ENCODE measurements at places on chromosomes 7 and 10.
A peak's percentile ranks its signal among the peaks of the same experiment; 100 is the strongest.

DNA sequence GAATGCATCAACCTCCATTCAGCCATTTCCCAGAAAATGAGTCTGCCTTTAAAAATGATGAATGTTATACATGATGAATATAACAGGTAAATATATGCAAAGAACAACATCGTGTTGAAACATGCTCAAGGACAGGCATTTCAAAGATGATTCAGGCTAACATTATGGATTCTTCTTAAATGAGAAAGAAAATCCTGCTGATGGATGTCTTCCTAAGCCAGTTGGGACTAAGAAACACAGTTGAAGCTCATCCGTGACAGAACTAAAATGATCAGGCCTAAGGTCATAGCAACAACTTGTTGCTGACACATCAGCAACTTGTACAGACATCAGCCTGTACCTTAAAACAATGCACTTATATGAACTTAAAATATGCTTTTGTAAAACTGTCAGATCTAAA, 267.9 kb downstream of the MAGI2 start:
- DNase-seq = no peak

DNA sequence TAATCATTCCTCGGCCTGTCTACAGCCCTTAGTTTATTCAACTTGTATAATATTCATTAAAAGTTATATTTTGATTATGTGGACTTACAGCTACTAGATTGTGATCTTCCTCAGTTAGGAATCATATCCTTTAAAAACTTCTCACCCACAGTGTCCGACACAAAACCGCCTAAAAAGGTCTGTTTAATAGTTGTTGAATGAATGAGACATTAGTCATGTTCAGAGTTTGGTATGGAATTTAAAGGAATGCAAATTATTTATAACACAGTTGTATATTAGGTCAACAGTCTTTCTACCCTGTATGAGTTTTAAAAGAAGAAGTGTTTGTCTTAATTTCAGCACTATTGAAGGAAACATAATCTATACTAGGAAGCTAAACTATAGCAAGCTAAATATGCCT, 390.0 kb downstream of the ARL4A start:
- DNase-seq = no peak

DNA sequence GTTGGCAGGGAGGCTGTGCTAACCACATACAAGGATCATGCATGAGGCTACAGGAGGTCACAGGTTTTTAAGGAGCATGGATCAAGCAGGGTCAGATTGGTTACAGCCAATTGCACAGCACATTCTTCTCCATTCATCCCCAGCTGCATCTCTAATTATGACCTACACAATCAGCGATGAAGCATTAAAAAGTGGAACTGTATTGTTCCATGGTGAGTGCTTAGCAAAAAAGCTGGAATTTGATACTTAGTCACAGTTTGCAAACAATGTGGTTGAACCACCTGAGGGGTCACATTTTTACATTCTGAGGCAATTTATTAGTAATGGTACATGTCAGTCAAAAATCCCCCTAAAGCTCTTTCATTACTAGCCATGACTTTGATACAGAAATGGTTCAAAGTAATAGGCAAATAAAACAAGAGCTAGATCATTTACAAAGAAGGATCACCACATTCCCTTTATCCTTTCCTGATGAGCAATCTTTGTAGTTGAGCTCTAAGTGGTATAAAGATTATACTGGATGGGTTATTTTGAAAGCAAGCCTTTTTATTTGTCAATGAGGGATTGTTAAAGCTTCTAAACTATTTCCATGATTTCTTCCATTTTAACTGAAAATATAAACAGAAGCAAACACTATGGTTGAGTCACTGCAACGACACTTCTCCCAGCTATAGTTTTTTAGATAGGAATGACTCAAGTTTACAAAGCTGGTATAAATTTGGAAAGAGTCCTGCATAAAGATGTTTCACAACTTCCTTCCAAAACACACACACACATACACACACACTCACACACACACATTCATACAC, 217.8 kb upstream of the SEMA3A start:
- no peak for DNase-seq

DNA sequence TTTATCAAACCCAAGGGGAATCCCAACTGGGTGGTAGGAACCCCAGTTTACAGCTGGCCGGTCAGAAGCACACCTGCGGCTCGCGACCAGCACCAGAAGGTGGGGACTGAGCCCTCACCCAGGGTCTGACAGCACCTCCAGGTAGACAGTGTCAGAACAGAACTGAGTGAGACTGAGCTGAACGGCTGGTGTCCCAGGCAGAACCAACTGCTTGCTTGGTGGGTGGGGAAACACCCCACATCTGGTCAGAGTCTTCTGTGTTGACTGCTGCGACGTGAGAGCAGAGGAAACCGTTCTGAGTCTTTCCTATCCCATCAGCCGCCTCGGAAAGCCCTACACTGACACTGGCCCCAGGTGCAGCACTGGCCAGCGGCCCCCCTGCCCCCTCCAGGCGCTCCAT, 160.7 kb downstream of the MAD1L1 start:
- DNase-seq = no peak

DNA sequence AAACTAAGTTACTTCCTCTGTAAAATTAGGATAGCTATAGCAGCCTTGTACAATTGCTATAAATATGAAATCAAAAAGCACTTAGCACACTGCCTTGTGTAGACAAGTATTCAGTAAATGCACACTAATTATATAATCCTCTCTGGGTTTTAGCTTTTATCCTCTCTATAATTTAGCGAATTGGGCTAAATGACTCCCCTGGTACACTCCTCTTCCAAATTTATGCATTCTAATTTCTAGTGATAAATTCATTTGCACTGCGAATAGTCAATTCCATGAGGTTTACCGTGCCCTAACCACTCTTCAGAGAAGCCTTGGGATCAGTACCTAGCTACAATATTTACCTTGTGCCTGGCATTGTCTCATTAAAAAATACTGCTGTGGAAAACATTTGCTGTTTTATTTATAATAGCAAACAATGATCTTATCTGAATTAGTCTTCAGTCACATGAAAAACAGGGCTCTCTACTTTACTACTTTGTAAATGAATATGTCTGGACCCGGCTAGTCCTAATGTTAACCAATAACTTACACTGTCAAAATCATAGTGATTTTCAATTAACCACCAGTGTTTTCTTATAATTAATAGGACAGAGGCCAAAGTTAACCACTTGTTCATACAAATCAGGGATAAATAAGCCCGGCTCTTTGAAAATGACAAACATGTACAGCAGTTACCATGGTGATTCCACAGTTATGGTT, 577.9 kb downstream of the IPMK start:
- DNase-seq = no peak

- DNase-seq = no peak
Observed at GRCh38 chr7:131424219-131424822, 96.6 kb downstream of the MKLN1 start.

- no peak for DNase-seq
Observed at GRCh38 chr10:86594535-86594934, 59.8 kb upstream of the OPN4 start.

- peak; percentile 82 for DNase-seq
Observed at GRCh38 chr7:69800495-69800894, 202.2 kb downstream of the AUTS2 start.

DNA sequence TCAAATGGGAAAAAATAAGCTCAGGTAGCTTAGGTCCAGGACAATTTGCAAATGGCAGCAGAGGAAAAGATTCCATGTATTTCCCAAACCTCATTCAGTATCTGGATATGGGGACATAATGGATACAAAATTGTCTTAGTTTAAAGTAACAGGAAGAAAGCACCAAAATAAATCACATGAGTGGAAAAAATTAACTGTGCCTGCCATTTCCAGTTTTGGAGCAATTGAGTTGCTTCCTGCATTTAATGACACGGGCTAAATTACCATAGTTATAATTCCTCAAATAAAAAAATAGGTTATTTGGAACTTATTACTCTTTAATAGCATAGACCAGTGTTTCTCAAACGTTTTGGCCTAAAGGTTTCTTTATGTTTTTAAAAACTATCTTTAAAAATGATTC, 6.3 kb upstream of the STAMBPL1 start:
- DNase-seq = no peak

- DNase-seq = no peak
Observed at GRCh38 chr10:44334621-44335184, 50.2 kb downstream of the CXCL12 start.

- no peak for DNase-seq
Observed at GRCh38 chr10:133173860-133174640, 14.0 kb downstream of the KNDC1 start.

GRCh38 chr10:79387466-79387973, 40.3 kb downstream of the PPIF start:
- DNase-seq = peak; percentile 39

- peak; percentile 30 for DNase-seq
Observed at GRCh38 chr10:11415095-11415494, 196.4 kb downstream of the USP6NL start.

- no peak for DNase-seq
Observed at GRCh38 chr7:6360841-6361240, 86.9 kb downstream of the DAGLB start.

- DNase-seq = no peak
Observed at GRCh38 chr7:99380823-99381663, 6.5 kb downstream of the ARPC1B start.

DNA sequence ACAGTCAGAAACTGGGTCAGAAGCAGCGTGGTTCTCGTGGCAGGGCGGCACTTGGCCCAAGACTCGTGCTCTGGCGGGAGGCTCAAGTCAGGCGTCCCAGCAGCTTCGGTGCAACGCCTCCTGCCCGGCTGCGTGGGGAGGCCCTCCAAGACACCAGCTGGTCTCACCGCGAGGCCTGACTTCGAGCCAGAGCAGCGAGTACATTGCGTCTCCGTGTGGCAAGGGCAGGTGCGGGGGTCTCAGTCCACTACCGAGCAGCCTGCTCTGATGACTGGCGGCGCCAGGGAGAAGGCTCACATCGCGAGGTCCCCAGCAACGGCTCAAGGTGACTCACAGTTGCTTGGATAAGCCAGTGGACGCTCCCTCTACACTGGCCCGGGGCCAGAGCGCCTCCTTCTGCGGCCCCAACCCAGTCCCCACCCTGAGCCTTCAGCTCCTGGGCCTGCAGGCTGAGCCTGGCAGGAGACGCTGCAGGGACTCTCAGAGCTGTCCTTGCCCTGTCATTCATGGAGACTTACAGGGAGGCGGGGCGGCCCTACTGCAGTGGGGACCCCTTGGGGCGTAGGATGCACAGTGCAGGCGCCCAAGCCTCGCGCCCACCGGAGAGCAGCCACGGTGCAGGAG, 41.9 kb upstream of the PRKAR1B start:
- peak; percentile 69 for DNase-seq

GRCh38 chr10:8044331-8044907, 10.1 kb upstream of the GATA3 start:
- DNase-seq = peak; percentile 66

DNA sequence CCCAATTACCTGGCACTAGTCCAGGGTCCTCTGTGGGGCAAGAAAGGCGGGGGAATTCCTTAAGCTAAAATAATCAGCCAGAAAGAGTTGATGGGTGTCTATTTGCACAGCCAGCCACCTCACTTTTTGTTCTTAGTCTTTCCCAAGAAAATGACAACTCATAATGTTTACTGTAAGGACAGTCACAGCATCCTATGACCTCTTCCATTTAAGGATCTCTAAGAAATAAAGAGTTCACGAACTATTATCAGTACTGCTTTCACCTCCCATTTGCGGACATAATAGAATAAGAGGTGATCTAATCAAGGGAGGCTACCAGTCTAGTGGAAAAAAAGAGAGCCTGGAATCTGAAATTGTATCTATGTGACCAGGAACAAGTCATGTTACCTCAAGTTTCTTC, 72.4 kb upstream of the LRRC17 start:
- no peak for DNase-seq

DNA sequence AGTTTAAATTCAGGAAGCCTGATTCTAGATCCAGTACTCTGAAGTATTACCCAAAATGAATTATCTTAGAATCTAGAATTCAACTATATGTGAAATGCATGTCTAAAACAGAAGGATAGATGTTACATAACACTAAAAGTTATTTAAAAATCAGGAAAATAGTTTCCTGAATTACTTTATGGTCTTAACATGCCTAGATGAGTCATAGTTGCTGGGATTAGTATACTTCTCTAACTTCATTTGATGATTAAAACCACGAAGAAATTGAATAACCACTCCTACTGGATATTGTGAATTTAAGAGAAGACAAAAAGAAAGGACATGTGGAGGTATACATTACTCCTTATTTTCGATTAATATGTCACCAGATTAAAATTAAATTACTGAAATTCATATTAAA, 65.5 kb downstream of the ATAD1 start:
- no peak for DNase-seq

- no peak for DNase-seq
Observed at GRCh38 chr10:31725436-31725835, 203.2 kb downstream of the ARHGAP12 start.

DNA sequence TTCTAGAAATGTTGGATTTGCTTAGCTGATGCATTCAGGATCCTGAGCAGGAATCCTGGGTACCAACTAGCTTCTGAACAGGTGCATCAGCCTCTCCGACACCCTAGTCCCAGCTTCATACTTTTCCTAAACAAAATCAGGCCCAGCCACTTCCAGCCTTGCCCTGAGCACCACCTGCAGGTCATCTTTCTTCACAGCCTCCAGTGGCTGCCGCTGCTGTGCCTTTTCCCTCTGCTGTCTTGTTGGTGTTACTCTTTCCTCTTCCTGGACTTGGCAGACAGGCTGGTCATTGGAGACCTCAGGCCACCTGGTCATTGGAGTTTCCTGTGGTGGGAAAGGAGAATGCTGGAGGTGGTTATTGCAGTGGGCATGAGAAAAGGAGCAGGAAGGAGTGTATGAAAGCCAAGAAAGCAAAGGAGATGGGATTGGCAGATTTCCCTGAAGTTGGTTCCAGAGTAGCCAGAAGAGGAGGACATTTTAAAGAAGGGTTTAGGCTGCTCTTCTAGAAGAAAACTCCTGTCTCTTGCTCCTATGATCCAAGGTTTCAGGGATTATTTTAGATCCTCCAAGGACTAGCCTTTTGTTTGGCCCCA, 48.2 kb upstream of the NFKB2 start:
- peak; percentile 87 for DNase-seq

- DNase-seq = no peak
Observed at GRCh38 chr7:40610461-40610860, 475.7 kb downstream of the SUGCT start.

DNA sequence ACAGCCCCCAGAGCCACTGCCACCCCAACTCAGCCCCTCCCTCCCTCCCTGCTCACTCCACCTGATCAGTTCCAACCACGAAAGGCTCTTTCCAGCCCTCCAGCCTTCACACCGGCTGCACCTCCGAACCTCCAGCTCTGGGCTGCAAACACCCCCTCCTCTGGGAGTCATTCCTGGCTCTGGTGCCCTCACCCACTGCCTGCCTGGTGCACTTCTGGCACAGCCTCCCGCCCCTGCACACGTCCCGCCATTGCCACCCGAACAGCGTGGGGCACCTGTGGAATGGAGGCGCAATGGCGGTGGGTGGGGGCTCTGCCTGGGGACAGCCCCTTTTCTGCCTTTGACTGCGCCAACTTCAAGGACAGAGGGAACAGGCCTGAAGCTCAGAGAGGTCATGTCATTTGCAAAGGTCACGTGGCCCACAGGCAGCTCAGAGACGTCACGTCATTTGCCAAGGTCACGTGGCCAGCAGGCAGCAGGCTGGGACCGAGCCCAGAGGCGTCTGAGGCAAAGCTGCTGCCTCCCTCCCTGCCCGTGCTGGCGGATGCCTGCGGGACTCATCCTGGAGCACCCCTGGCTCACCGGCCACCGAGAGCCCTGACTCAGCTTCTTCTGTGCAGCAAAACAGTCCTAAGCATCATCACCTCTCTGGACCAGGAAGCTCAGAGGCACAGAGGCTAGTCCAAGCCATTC, 76.0 kb upstream of the DNAAF5 start:
- no peak for DNase-seq

GRCh38 chr10:109997233-109997632, 10.6 kb upstream of the ADD3 start:
- DNase-seq = no peak

Measured in endodermal cell (in vitro differentiated cells).